NCI-H460 (cell line): ENCODE measurements at places on chromosomes 5 and 9.

GRCh38 chr5:173299820-173300219, 28.4 kb downstream of the STC2 start:
- no peak for DNase-seq

DNA sequence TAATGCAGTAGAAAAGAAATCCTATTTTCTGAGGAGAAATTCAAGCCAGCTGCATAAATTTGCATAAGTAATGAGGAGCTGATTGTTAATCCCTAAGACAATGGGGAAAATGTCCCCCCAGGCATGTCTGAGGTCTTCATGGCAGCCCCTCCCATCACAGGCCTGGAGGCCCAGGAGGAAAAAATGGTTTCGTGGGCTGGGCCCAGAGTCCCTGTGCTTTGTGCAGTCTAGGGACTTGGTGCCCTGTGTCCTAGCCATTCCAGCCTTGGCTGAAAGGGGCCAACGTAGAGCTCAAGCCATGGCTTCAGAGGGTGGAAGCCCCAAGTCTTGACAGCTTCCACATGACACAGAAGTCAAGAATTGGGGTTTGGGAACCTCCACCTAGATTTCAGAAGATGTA, 357.5 kb downstream of the SPATA31D1 start:
- no peak for DNase-seq

GRCh38 chr5:133453831-133454230, 158.5 kb downstream of the FSTL4 start:
- no peak for DNase-seq

GRCh38 chr9:98039607-98040017, 16.9 kb upstream of the NANS start:
- DNase-seq, result no peak

- no peak for DNase-seq
Measured at GRCh38 chr9:118938581-118938980, 430.7 kb downstream of the BRINP1 start.

GRCh38 chr5:133818031-133818431, 150.4 kb downstream of the C5orf15 start:
- DNase-seq, result no peak

- DNase-seq, result no peak
Measured at GRCh38 chr5:21219251-21219650, 1231.3 kb upstream of the CDH18 start.

DNA sequence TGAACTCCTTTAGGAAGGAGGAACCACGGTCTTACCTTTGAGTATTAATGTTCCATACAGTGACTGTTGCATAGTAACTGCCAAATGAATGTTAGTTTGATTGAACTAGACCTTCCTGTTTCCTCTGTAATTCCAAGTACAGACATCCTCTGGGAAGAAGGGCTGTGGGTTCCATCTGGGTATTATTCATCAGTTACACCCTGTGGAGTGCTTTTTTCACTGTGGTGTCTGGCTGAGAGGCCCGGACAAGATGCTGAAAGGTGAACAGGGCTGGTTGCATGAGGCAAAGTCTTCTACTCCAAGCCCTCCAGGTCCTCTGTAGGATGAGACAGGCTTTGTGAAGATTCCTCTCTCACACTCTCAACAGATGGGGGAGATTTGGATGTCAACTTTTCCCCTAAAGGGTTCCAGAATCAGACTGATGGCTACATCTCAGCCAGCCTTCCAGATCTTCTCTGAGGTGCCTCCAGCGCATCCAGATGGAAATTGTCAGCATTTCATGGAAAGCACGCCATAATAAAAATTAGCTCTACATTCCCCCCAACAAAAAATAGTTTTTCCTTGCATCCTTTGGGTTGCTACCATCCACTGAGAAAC, 230.9 kb downstream of the GAS1 start:
- no peak for DNase-seq

- DNase-seq, result no peak
Measured at GRCh38 chr9:93091056-93091452, 5.0 kb upstream of the CARD19 start.

DNA sequence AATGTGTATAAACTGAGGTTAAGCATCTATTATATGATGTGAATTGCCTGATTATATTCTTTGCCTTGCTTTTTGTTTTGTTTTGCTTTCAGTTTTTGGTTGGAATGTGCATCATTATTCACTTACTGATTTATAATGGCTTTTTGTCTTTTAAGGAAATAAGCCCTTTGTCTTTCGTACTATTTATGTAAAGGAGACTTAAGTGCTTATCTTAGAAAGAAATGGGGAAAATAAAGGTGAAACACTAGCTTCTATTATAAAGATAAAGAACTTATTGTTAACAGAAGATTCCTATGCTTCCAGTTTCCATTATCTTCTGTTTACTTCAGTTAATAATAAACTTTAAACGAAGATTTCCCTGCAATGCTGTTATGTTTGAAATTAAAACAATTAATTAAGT, 23.3 kb downstream of the COX7C start:
- no peak for DNase-seq

DNA sequence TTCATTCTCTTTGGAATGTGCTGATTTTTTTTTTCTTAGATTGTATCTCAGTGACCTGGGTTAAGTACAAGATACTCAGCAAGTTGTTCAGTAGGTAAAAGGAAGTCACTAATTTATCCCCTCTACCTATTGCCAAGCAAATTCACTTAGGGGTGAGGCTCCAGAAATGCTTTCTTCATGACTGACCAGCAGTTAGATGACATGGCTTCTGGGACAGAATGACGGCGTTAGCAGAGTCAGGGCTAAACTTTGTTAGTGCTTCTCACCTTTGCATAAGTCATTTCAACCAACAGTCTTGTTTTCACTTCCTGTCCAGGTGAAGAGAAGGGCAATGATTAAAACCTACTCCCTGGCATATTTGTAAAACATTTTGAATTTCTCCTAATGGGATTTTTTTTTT, 20.2 kb upstream of the MTAP start:
- DNase-seq, result no peak

DNA sequence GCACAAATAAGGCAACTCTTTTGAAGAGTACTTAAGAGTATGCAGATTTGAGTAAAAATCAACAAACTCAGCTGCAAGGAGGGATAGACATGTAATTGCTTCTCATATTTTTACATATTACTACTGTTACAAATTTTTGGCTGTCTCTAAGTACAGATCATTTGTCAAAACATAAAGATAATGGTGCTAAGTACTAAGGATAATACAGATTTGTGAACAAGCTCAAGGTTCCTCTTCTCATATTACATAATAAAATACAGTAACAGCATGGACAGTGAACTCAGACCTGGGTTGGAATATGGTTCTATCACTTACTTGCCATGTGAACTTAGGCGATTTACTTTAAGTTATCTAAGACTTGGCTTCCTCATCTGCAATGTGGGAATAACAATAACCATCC, 168.0 kb downstream of the AP3B1 start:
- DNase-seq, result no peak

- no peak for DNase-seq
Measured at GRCh38 chr9:71665247-71665646, 103.1 kb downstream of the CEMIP2 start.

DNA sequence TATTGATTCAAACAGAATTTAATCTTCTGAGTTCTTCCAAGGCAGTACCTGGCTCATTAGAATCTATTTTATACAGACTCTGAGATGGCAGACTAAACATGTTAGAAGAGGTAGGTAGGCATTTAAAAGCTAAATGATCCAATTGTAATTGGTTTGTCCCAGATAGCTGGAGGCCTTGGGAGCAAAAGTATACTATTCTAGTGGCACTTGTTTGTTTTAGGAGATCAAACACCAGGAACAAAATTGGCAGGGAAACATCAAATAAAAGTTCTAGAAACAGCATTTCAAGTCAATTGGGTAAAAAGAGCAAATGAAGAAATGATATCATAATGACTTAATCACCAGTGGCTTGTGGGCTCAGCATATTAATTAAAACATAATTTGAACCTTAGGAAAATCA, 521.4 kb downstream of the PRR16 start:
- DNase-seq, result no peak

DNA sequence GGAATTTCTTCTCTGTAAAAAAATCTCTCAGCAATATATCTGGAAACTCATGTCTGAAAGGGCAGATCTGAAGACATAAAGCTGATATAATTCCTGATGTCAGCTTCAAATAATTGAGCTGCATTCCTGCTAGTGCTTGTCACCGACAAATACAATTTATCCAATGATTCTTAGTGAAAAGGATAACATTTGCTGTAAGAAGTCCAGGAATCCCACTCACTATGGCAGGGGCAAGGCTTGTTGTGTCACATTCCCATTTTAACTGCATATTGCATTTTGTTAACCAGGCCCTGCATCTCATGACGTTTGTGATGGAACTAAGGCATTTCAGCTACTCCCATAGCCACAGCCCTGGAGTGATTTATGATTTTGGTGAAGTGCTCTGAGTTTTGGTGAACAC, 160.1 kb upstream of the DAB2 start:
- no peak for DNase-seq

- no peak for DNase-seq
Measured at GRCh38 chr5:56516441-56516840, 283.3 kb upstream of the ANKRD55 start.

DNA sequence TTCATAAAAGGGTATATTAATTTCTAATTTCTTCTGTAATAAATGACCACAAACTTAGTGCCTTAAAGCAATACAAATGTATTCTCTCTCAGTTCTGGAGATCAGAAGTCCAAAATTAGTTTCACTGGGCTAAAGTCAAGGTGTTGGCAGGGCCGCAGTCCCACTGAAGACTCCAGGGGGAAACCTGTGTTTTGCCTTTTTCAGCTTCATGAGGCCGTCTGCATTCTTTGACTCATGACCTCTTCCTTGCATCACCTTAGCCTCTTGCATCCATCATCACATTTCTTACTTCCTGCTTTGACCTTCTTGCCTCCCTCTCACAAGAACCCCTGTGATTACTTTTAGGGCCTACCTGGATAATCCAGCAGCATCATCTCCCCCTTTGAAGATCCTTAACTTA, 42.0 kb upstream of the ALDH1B1 start:
- DNase-seq, result no peak

DNA sequence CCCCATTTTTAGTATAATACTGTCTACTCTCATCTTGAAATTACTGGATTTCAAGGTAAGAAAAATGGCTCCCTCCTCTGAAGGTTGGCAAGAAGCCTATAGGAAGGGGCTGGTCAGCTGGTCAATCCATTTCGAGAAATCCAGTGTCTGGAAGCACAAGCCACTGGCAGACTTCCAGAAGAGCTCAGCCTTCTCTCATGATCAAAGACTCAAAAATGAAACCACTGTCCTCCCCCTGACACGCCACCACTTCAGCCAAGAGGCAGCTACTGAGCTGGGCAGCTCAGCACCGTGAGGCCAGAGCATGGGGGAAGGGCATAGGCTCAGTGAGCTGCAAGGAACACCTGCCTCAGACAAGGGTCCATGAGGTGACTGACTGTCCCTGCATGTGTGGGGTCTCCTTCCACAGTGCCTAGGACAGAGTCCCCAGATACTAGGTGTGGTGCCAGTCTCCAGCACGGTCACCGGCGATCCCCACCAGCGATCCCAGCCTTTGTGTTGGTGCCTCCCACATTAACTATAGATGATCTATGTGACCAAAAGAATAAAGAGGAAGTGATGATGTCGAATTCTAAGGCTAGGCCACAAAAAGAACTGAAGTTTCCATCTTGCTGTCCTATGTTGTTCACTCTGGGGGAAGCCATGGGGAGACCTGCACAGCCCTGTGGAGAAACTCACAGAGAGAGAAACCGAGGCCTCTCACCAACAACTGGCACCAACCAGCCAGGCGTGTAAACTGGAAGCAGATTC, 100.1 kb upstream of the LRRTM2 start:
- no peak for DNase-seq

GRCh38 chr9:117315236-117315635, 99.6 kb downstream of the ASTN2 start:
- DNase-seq, result no peak

- no peak for DNase-seq
Measured at GRCh38 chr9:89149726-89150125, 28.9 kb downstream of the SHC3 start.

DNA sequence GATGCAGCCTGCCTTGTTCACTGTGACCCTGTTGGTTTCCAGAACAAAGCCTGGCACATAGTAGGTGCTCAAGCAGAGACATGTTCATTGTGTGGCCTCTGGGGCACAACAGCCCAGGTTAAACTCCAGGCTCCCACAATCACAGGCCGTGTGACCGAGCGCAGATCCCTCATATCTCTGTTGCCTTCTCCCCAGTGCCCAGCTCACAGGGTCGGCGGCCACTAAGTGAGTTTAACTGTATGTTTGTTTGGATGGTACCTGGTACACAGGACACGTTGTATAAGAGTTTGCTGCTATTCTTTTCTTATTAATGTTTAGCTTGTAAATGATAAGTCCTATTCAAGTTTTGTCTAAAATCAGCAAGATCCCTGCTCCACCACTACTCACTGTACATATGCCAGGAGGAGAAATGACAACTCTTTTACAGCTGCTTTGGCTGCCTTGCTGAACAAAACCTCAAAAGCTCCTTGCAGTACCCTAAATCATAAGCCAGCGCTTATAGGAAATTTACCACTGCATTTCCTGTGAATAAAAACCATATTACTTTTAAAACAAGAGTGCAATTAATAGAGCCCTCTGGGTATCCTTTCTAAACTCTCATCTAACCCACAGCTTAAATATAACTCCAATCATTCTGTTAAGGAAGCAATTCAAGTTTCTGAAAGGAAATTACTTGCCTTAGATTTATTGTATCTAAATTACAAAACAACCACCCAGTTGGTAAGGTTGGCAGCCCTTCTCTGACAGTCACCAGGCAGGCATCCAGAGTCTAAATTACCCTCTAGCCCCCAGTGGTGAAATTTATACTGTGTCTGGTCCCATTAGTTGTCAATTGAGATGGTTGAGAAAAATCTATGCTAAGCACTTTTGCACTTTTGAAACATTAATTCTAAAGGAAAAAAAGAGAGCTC, 379.4 kb downstream of the SEMA5A start:
- DNase-seq, result no peak

DNA sequence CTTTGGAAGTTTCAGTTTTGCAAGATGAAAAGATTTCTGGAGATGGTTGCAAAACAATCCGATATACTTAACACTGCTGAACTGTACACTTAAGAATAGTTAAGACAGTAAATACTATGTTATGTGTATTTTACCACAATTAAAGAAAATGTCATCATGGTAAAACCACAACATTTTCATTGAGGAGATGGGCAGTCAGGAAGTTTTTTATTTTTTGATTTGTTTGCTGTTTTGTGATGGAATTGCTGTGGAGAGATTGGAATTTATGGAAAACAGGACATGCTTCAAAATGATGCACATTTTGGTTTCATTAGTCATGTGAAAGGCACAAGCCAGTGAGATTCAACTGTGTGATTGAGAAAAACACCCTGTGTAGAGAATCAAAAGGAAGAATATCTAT, 90.5 kb upstream of the AGXT2 start:
- no peak for DNase-seq

- DNase-seq, result no peak
Measured at GRCh38 chr5:135195270-135195608, 161.2 kb upstream of the PITX1 start.
